ENCODE measurements at places on chromosomes 16 and 17. TPM values are rescaled to one million over a fixed set of nuclear protein-coding genes. Genes with fewer than 3 reads are reported as not detected.

The ZNF624 gene
- total RNA-seq = 1.9 TPM

The SYNGR3 gene
- total RNA-seq = 2.8 TPM

The ERI2 gene
- 13.2 TPM for total RNA-seq

The TBC1D28 gene
- not detected for total RNA-seq

The SPNS2 gene
- 2.6 TPM for total RNA-seq

The CES3 gene
- total RNA-seq = 0.26 TPM

- DNase-seq = no peak
These were observed 96.7 kb downstream of the AATF start for GRCh38 chr17:37045351-37045922.

DNA sequence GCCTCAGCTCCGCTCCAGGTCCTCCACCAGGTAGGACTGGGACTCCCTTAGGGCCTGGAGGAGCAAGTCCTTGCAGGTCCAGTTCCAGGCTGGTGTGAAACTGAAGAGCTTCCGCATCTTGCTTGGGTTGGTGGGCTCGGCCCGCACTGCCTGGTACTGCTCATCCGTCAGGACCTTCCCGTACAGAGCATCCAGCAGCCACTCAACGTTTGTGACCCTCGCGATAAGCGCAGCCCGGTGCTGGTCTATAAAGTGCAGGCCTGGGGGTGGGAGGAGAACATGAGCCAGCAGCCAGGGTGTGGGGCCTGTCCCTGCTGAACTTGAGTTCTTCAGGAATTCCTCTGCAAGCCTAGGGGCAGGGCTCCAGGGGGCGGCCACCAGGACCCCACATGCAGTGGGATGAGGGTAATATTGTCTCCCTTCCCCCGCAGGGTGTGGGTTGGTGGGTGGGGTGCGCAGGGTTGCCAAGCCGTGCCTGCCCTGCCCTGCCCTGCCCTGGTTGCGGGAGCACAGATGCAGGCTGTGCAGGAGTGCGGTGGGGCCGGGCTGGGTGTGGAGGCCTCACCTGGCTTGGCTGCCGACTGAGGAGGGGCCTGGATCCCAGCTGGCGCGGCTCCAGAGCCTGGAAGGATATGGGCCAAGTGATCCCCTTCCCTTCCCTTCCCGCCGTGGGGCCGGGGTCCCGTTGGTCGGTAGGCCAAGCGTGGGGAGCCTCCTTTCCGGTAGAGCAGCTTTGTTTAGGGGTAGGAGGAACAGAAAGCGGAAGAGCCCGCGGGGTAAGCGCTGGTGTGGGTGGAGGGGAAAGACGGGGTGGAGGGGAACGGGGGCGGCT is 762 bp downstream of the PYCARD start:
- DNase-seq = no peak

- no peak for DNase-seq
These were observed 558 bp downstream of the PEX12 start for GRCh38 chr17:35577830-35578196.

DNA sequence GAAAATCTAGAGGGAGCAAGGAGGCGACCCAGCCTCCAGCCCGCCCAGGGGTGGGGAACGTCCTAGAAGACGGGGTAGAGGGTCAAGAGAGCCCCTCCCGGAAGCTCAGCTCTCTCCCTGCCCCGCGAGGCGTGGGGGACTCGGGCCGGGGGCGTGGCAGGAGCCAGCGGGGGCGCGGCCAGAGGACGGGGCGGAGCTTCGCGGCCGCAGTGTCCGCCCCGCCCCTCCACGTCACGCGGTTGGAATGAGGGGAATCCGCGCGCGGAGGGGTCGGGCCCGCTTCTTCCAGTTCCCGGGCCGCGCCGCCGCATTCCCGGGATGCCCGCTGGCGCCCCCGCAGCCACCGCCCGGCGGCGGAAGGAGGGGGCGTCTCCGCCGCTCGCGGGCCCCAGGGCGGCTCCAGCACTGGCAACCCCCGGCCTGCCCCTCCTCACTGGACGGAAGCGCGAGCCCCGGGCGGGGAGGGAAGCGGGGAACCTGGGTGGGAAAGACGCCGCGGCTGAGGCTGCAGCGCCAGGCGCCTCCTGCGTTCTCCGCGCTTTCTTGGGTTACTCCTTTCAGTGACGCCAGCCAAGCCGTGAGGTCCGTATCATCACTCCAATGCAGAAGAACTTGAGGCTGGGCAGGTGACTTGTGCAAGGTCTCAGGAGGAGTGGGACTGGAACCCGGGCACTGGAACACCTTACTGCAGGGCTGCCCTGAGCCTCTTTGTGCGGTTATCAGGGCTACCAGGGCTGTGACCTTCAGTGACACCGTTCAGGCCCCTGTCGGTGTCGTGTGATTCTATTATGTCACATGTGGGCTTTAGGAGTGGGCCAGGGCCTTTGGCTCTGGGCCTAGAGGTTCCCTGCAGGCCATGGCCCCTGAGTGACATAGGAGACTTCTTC is 4.3 kb downstream of the MYO1C start:
- DNase-seq = peak; percentile 80

DNA sequence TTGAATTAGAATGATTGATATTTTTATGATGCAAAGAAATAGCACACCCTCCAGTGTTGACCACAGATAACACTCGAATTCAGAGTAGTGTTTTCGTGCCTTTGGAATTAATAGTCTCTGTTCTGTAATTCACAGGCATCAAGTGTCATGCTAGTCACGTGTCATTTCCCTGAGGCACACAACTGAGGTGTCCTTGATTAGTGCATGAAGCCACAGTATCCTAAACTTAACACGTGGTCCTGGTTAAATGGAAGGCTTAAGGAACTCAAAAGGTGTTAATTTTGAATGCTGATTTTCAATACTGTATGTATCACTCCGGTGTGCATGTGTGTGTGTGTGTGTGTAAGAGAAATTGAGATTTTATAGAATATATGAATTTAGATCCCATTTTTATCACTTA is 625.6 kb downstream of the TMEM114 start:
- DNase-seq = no peak

- DNase-seq = no peak
These were observed 6.5 kb upstream of the OR2C1 start for GRCh38 chr16:3349175-3349574.

GRCh38 chr16:72108353-72109102 is 14.9 kb downstream of the DHX38 start:
- DNase-seq = no peak

DNA sequence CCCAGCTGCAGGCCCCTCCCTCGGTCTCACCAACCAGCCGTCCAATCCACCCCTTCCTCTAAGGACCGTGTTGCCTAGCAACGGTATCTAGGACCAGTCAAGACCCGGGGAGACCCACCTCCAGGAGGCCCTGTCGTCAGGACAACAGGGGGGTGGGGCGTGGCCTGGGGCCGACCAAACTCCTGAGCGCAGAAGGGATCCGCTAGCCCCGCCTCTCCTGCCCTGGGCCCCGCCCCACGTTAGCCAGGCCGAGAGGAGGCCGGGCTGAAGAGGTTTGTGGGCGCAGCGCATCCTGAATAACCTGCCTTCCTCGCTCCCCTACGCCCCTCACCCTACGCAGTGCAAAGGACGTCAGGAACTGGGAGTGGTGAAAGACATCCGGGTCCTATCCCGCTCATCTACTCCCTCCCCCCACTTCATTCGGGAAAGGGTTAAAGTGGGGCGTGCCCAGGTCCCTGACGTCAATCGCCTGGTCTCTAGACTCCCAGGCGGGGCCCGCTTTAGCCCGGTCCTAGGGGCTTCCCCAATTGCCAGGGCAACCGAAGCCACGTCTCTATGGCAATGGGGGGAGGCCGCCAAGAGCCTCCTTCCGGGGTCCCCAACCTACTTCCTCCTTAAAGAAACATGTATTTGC is 14.7 kb downstream of the DLG4 start:
- no peak for DNase-seq

- peak; percentile 9 for DNase-seq
These were observed 38.4 kb downstream of the RANBP10 start for GRCh38 chr16:67767953-67768352.

GRCh38 chr17:58658804-58659713 is 32.8 kb downstream of the TEX14 start:
- peak; percentile 98 for DNase-seq
